ENCODE measurements at places on chromosomes 4 and X.
A peak's percentile ranks its signal among the peaks of the same experiment; 100 is the strongest.

GRCh38 chr4:10811991-10812390 is 127.4 kb upstream of the CLNK start:
- no peak for DNase-seq

DNA sequence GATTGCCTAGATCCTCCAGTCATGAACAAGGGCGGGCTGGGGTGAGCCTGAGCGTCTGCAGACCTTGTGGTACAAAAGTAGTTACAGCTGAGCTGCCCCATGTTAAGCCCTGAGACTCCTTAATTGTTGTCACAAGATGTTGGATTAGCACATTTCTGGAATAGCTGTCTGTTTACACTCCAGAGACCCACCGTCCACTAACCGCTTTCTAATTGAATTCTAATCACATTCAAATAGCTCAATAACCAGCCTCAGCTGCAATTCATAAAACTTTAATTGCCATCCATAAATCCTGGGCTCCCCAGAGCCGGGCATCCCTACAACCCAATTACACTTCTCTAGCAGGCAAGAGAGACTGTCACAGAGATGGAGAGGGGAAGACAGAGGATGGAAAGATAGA is 1.6 kb upstream of the GSX2 start:
- no peak for DNase-seq

DNA sequence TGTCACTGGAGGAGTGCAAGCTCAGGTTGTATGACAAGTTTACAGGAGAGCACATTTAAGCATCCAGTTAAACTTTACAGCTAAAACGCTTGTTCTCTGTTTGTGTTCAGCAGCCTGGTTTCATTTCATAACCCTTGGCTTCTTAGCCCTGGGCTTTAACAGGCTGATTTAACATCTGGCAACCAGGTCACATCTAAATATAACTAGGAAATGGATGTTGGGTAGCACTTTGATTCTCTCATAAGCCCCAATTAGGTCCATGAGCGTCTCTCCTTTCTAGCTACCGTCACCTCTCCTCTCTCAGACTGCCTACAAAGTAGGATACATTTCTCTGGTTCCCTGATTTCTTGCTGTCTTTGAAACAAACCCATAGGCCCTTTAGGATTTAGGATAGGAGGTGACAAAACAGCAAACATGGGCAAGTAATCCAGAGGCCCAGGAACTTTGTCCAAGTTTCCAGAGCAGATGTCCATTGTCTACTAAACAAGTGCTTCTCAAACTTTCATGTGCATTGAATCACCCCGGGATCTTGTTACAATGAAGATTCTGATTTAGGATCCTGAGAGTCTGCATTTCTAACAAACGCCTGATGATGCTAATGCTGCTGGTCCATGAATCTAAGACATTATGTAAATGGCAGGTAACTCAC is 22.5 kb downstream of the OTUD6A start:
- no peak for DNase-seq

DNA sequence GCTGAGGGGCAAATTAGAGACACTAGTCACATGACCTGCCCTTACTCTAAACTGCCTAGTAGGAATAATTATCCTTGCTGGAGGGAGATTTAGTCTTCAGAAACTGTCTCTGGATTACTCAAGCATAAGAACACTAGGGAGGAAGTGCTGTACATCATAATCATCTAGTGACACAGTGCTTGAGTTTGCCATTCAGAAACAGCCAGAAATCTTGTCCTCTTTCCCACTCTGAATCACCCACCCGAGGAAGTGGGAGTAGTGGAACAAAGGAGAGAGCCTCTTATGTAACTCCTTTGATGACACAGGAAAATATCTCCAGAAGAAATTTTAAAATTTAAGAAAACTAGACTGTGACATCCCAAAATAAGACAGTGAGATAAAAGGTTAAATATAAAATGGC is 69.3 kb upstream of the PCDH19 start:
- DNase-seq, result no peak

- DNase-seq, result no peak
Measured at GRCh38 chrX:135449637-135450550, 28.1 kb downstream of the SMIM10L2A start.

- no peak for DNase-seq
Measured at GRCh38 chr4:151679231-151679630, 81.6 kb downstream of the GATB start.

- DNase-seq, result no peak
Measured at GRCh38 chr4:119632216-119632615, 3.6 kb upstream of the PDE5A start.

DNA sequence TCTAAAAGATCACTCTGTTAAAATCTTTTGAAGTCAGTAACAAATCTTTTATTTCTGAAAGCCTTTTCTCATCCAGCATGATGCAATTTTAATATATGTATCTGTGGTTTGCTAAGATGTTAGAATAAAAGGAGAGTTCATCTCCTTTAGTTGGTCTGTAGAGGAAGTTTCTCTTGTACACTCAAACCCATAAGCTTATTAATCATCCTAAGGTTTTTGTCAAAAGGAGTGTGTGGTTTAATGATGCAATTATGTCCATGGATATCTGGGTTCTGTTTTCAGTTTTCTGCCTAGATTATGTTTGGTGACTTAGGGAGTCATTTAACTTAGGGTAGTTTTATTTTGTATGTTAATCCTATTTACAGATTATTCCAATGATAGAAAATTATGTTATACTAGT is 52.1 kb upstream of the NDST4 start:
- DNase-seq, result no peak

DNA sequence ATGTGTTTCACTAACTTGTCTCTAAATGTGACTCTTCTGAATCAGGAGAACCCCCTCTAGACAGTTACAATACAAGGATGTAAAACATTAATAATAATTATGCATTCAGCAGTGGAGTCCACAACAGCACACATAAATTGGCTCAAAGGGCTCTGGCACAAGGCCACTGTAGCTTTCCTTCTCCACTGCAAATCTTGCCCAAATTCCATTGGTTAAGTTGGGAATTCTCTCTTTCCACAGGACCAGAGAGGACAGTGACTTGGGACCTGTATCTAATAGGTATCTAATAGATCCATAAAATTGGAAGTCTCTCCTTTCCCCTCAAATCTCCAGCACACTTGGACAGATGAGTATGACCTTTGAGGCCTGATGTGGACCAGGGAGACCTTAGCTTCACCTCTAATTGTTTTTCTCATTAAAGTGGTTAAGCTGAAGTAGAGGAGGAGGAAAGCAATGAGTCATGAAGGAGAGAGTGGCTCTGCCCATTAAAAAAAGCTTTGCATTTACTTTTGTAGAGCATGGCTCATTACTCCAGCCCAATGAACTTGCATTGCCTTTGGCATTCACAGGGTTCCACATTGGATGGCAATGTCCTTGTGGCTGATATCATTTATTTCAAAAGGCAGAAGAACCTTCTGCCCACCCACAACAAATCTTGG is 72.3 kb upstream of the SH3RF1 start:
- no peak for DNase-seq

- no peak for DNase-seq
Measured at GRCh38 chr4:171288816-171289432, 524.3 kb upstream of the GALNTL6 start.

GRCh38 chrX:63740382-63740781 is 44.6 kb downstream of the ARHGEF9 start:
- no peak for DNase-seq

DNA sequence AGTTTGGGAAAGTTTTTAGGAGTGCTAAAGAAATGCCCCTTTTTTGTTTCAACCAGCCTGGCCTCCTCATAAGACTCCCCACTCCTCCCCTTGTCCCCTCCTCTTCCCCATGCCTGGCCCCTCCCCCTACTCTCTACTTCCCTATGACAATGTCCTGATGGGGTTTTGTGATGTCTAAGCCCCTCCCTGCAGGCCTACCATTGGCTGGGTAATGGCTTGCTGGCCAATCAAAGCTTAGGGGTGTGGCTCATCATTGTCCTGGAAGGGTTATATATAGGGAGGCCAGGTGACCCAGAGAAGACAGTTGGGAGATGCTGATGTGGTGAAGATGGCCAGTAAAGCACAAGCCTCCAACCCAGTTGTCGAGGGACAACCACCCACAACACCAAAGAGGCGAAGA is 48.2 kb upstream of the PASD1 start:
- DNase-seq, result no peak

DNA sequence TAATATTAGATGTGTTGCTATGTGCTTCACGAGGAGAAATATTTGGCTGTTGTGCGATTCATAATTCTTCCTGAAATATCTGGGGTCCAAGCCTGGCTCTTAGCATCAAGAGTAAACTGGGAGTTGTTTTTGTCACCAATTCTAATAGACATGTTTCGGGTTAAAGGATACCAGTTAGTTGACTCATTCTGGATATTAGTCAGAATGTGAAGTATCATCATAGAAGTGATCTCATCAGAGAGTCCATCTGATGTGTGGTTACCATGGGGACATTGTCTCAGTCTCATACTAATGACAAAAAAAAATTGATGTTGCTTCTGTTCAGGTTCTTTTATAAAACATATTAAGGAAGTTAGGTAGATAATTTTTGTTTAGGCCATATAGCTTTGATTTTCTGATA is 57.2 kb upstream of the MTMR1 start:
- no peak for DNase-seq

- peak; percentile 13 for DNase-seq
Measured at GRCh38 chrX:24149351-24150050, at the start of gene ZFX. Gene ZFX, plus strand, starts transcription at chrX:24149729. Its CDS starts 23,014 bp downstream, at chrX:24172743.

GRCh38 chr4:80393246-80393969 is 57.9 kb downstream of the CFAP299 start:
- no peak for DNase-seq

GRCh38 chrX:37350034-37350365 is 836 bp downstream of the PRRG1 start:
- DNase-seq, result no peak

DNA sequence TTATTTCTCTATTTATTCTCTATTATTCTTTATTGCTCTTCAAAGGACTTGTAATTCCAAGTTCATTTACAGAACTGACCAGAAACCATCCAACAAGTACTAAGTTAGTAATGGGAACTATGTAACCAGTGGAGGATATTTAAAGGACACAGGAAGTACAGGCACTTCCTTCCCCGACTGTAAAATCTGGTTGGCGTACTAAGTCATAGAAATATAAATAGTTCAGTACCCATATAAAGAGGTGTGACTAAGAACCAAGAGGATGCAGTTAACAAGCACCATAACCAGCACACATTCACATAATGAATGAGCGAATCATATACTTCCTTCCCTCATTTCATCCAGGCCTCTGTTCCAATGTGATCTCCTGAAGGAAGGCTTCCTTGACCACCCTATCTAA is 3.6 kb upstream of the EIF4E start:
- DNase-seq, result no peak

DNA sequence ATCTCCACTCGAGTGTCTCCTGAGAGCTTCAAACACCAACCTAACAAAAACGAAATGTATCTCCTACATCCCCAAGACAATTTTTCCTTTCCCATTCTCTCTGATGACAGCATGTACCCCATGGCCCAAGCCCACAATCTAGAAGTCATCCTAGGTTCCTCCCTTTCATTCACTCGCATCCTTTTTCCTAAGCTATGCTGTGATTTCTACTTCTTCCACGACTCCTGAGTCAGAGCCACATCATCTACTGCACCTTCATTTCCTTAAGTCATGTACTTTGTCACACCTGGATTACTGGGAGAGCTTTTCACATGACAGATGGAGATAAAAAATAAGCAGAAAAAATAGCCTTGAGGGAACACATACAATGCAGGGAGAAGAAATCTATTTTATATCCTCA is 20.1 kb downstream of the C4orf36 start:
- no peak for DNase-seq
